ENCODE measurements at places on chromosomes 16 and 17. TPM values are rescaled to one million over a fixed set of nuclear protein-coding genes. Genes with fewer than 3 reads are reported as not detected.

The TRIM16 gene
- 8.7 TPM for total RNA-seq

The CDK5R1 gene
- total RNA-seq: 4.1 TPM

The CDYL2 gene
- total RNA-seq: 49.0 TPM

The CNGB1 gene
- not detected for total RNA-seq

The ADAP2 gene
- 1.1 TPM for total RNA-seq

The TPSG1 gene
- total RNA-seq: not detected
